ENCODE measurements at places on chromosomes 13 and 19.

DNA sequence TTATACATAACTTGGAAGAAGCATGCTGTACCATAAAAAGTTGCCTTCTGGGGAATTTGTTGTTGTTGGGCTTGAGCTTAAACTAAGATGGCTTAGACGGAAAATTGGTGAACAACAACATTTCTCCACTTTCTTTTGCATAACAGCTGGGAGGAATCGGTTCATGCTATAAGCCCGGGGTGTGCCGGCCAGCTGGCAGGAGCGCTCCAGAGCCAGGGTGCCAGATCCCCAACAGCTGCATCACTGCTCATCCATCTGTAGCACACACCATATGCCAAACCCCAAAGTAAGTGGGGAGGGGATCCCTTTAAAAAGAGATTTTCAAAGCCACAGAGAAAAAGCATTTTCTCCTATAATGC lies 419.5 kb upstream of the ARGLU1 start:
- DNase-seq, result no peak

- DNase-seq, result no peak
Observed at GRCh38 chr13:94520001-94520400, 40.5 kb upstream of the DCT start.

DNA sequence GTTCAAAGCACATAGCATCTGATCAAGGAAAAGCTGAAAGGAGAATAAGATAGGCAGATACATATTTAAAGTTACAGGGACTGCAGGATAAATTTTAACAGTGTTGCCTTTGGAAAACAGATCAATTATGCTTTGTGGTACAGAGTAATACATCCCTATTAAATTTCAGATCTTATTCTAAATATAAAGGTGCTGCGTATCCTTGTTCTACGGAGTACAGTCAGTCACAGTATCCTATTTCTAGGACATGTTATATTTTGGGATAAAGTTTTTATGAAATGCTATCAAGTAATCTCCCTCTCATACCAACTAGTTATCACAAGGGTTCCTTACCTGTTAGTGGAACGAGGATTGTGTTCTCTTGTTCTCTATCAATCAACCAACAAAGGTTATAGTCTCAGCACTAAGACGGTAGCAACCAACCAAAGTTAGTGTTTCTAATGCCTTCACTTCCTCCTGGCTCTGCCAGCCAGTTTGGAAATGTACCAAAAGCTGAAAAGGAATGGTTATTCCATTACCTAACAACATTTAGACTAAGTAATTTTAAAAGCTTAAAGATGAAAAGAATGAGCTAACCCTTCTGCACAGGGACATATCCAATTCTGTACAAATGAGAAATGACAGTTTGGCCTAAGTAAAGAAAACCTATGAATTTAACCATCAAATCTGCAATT lies 35.2 kb downstream of the TSC22D1 start:
- DNase-seq, result no peak

GRCh38 chr13:84653915-84654534 lies 771.8 kb upstream of the SLITRK1 start:
- no peak for DNase-seq

DNA sequence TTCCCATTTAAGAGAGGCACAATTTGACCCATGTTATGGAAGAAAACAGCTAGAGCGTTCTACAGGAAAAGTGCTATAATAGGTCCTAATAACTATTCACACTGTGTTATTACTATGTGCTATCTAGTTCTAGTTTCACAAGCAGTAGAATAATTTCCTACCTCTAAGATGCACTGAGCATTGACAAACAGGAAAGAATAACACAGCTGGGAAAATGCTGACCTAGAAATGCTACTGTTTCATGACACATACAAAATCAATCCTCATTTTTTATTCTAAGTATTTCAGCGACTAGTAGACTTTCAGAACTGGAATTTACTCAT lies 259.5 kb downstream of the ITGBL1 start:
- DNase-seq, result no peak

GRCh38 chr13:21688056-21688455 lies 17.2 kb downstream of the FGF9 start:
- peak; percentile 2 for DNase-seq

DNA sequence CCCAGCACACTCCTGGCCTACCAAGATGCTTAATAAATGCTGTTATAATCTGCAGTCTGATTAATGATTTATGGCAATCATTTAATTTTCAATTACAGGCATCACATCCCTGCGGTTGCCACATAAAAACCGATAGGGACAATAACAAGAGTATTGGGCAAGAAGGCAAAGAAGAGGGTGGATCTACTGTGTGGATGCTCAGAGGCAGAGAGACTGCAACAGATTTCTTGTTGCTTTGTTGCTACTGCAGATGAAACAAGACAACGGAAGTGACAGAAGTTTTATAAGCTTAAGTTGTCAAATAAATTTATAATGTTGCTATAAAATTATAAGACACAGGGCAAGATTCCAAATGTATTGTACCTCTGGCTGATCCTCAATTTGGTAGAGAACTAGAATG lies 154.8 kb downstream of the ABCC4 start:
- no peak for DNase-seq

- DNase-seq, result no peak
Observed at GRCh38 chr13:37715606-37716015, 117.0 kb upstream of the POSTN start.

GRCh38 chr13:90839061-90839460 lies 508.4 kb upstream of the MIR17HG start:
- no peak for DNase-seq

GRCh38 chr13:77696006-77696878 lies 1.2 kb upstream of the SLAIN1 start:
- DNase-seq, result peak; percentile 58

DNA sequence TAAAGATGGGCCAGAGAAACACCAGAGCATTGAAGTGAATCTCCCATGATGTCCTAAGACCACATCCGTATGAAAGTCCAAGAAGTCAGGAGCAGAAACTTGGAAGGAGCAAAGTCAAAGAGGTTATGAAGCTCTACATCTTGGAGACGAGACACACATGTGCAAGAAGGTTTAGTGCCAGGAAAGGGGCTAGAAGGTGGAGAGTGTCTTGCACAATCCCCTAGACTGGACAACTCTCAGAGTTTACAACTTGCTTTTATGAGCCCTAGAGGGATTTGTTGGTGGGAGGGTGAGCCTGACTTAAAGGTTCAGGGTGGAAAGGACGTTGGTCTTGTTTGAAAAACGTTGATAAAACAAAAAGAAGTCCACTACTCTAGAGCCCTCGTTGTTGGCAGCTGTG lies 150.6 kb downstream of the GPC6 start:
- no peak for DNase-seq

DNA sequence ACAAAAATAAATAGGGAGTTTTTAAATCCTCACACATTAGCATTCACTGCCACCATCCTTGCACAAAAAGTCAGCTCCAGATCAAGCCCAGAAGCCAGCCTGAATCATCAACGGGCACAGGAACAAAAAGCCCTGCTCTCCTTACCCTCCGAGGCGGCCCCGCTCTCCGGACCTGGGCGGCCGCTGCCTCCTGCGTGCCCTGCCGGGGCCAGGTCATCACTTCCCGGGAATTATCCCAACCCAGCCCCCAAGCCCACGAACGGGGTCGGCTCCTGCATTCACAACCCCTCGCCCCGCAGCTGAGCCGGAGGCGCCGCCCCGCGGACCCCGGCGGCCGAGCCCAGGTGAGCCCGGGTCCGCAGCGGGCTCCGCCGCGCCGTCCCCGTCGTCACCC lies 754 bp downstream of the DNAJB1 start:
- DNase-seq, result no peak

DNA sequence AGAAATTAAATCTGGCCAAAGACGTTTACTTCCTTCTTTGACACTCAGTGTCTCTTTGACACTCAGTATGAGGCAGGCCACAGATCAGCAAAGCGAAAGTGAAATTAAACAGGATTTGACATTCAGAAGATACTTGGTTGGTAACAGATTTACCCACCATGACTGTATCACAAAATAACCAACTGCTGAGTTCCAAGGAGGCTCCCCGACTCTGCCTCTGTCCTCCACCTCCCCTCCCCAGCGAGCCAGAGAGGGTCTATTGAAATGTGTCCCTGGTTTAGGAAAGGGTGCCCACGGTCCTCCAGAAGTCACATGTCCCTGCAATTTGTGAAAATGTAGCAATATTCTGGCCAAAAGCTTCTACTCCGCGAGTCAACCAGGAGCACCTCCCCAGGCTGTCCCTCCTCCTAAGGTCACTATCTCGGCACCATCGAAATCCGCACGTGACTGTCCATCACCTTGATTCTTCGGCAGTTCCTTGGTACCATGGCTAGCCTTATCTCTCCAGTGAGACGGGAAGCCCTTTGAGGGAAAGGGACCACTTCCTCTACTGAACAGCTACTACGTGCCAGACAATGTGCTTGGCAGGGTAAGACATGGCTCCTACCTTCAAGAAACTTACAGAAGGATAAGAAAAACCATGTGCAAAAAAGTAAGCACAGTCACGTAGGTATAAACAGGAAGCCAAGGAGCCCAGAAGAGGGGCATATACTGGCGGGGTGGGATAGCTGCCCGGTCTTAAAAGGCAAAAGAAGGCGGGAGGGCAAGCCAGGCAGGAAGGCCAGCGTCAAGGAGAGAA lies 1.5 kb downstream of the N4BP2L1 start:
- DNase-seq, result no peak

GRCh38 chr13:29550430-29550988 lies 45.0 kb downstream of the SLC7A1 start:
- DNase-seq, result no peak

DNA sequence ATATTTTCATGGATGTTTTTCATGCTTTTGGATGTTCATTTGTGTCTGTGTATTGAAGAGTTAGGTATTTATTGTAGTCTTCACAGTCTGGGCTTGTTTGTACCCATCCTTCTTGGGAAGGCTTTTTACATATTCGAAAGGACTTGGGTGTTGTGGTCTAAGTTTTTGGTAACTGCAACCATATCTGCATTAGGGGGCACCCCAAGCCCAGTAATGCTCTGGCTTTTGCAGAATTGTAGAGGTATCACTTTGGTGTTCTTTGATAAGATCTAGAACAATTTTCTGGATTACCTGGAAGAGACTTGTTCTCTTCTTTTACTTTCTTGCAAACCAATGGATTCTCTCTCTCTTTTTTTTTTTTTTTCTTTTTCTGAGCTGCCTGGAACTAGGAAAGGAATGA lies 581.3 kb downstream of the DACH1 start:
- no peak for DNase-seq

- DNase-seq, result no peak
Observed at GRCh38 chr19:47274891-47275761, 441 bp downstream of the INAFM1 start.

GRCh38 chr13:68170961-68171360 lies 940.8 kb upstream of the PCDH9 start:
- DNase-seq, result no peak

DNA sequence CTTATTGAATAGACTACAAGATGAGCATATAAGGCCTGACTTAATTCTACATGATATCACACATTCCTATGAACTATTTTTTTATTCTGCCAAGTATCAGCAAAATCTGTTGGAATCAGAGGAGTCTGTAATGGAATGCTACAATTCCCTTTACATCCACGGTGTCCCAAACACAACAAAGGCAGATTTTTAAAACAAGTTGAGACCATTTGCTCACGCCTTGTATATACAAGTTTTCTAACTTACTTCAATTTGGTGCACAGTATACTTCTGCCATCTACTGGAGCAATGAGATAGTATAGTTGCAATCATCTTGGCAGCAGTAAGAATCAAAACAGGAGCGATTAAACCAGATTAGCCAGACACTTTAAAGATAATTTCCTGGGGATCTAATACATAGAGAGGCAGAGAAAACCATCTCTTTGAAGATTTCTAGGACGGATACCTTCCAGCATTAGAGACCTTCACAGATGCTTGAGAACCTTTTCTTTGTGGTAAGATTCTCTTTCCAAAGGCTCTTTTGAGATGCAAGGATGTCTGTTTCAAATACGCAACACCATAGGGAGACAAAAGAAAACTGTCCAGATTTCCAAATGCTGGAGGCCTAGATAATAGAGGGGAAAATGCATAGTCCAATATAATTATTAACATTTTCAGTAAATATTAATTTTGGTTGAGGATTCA lies 302.0 kb upstream of the MIR17HG start:
- peak; percentile 3 for DNase-seq

- DNase-seq, result no peak
Observed at GRCh38 chr13:76349700-76350099, 536.5 kb downstream of the KCTD12 start.

- no peak for DNase-seq
Observed at GRCh38 chr19:40009674-40010073, 12.8 kb downstream of the ZNF546 start.

- no peak for DNase-seq
Observed at GRCh38 chr13:75251188-75251587, 230.8 kb downstream of the TBC1D4 start.

GRCh38 chr13:22092791-22093560 lies 422.1 kb downstream of the FGF9 start:
- DNase-seq, result no peak

GRCh38 chr13:23180711-23181110 lies at the start of gene SGCG:
Gene SGCG, plus strand, starts transcription at chr13:23180979. Its CDS starts 22,716 bp downstream, at chr13:23203695.
- DNase-seq, result no peak

- DNase-seq, result no peak
Observed at GRCh38 chr19:55005684-55006488, 32.2 kb downstream of the GP6 start.

- no peak for DNase-seq
Observed at GRCh38 chr19:6876748-6877147, 10.6 kb upstream of the ADGRE1 start.

DNA sequence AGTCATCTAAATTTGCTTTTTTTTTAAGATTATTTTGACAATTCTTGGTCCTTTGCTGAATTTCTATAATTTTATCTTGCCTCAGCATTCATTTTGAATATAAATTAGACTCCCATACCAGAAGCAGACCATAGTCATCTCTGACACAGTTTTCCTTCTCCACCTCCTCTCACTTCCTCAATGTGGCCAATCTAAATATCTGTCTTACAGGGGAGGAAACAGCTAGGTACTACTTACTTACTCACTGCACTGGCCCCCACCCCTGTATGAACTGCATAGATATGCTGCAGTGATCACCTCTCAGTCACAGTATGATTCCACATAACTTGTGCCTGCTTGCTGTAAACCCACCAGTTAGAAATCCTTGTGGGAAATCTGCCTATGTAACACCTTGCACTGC lies 665.6 kb downstream of the FGF9 start:
- DNase-seq, result no peak

GRCh38 chr13:112702986-112703379 lies 13.1 kb downstream of the ATP11A start:
- DNase-seq, result no peak

- DNase-seq, result no peak
Observed at GRCh38 chr19:10454267-10454666, 33.9 kb downstream of the PDE4A start.

- no peak for DNase-seq
Observed at GRCh38 chr19:50359328-50359818, 6.1 kb downstream of the NAPSA start.

GRCh38 chr13:36356058-36356457 lies 9.9 kb upstream of the SPART start:
- no peak for DNase-seq

GRCh38 chr19:18464646-18465045 lies 26.7 kb upstream of the ISYNA1 start:
- peak; percentile 81 for DNase-seq
